Activated effector memory CD4-positive, alpha-beta T cell treated with Interleukin-2 at 50 U/mL for 16 hours (primary cell): ENCODE measurements at places on chromosomes 12 and 14.

GRCh38 chr14:105935384-105935783 lies 409.0 kb downstream of the TMEM121 start:
- no peak for DNase-seq

GRCh38 chr12:75751769-75752471 lies 240.5 kb upstream of the KRR1 start:
- no peak for DNase-seq

- no peak for DNase-seq
These were observed 449.4 kb upstream of the PRICKLE1 start for GRCh38 chr12:43038991-43039390.

DNA sequence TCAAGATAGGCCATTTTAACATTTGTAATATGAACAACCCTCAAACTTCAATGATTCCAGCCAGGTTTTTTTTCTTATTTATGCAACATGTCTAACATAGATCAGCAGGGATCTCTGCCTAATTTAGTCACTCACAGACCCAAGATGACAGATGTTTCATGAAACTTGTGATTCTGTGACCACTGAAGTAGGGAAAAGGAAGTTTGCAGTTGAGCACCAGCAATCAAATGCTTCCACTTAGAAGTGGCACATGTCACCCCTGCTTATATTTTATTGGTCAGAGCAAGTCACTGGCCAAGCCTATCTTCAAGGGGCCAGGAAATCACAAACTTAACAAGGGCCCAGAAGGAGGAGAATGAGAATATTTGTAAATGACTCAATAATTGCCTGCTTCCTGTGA lies 150.6 kb downstream of the BCAT1 start:
- no peak for DNase-seq

DNA sequence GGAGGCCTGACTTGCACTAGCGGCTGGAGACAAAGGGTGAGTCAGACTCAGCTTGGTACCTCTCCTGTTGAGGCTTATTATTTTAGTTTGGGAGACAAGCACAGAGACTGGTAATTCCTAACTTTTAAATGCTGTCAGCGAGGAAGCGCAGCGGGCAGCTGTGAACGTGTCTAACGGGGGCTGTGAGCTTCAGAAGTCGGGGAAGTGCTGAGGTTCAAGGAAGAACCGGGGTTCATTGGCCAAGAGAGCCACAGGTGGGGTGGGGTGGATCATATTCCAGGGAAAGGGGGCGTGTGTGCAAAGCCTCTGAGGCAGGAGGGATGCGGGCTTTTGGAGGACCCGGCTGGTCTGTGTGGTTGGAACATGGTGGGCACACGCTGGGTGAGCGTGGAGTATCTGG lies 36.1 kb upstream of the ADGRD1 start:
- no peak for DNase-seq

DNA sequence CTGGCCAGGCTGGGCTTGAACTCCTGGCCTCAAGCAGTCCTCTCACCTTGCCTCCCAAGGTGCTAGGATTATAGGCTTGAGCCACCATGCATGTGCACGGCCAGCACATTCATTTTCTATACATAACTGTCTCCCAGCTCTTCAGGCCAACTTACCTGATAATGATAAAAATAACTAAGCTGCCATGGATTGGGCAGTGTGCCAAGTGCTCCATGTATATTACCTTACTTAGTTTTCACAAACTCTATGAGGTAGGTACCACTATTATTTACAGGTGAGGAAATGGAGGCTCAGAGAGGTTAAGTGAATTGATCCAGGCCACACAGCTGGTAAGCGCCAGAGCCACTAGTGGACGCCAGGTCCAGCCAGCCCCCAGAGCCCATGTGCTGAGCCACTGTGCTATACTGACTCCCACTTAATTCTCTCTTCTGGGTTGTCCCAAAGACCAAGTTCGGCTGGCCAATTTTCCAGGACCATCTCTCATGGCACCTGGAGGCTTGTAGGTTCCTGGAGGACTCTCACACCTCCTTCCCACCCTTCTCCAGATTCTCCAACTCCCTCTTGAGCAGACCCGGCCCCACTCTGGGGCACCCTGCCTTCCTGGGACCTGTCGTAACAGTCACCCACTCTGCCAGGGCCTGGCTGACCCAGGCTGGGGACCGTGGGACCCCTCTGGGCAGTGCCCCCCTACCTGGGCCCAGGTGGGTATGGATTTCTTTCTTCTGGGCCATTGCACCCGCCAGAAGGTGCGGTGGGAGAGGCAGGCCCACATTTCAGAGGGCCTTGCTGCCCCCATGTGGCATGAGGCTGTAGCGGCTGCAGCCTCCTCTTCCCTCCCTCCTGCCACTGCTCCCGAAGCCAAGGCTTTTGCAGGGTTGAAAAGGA lies 30.2 kb upstream of the CIPC start:
- DNase-seq, result peak; percentile 44

DNA sequence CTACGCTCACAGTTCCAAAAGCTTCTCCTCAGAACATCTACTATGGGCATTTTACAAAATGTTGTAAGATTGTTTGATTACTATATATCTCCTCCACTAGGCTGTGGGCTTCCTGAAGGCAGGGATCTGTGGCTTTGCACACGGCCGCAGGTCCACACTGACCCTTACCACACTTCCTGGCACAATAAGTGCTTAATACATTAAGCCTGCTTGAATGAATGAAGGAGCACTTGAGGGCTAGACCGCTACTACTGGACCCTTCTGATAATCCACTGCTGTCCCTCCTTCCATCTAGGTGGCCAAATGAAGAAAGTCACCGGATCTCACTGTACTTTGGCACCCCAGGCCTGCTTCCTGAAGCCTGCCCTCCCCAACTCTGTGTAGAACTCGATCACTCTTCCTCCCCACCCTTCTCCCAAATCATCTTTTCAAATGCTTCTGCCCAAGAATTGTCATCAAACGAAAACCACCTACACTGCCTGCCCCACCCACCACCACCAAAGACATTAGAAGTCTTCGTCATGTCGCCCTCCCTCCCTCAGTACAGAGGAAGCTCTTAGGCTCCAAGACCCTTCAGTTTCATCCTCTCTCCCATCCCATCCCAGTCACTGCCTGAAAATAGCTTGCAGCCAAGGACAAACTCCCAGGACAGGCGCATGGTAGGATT lies 596 bp upstream of the ZBTB39 start:
- no peak for DNase-seq
